Effector memory CD8-positive, alpha-beta T cell (primary cell): ENCODE measurements at places on chromosomes 2 and 18.

GRCh38 chr2:129849559-129850160 lies 129.8 kb upstream of the RAB6C start:
- DNase-seq = no peak

DNA sequence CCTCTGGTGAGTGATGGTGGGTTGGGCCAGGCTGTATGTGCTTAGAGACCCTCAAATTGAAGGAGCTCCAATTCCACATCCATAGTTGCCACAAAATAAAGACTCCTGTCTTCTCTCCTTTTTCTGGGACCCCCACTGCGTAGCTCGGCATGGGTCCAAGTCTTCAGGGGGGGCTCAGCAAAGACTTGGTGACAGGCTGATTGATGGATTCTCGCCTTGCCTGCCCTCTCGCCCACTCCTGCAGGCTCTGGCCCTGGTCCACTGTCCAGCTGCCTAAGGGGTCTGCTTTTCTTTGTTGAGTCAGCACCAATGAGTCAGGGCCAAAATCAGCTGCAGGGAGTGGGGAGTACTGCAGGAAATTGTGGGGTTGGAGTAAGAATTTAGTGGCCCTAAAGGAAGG lies 21.5 kb downstream of the RPL37A start:
- DNase-seq = no peak

DNA sequence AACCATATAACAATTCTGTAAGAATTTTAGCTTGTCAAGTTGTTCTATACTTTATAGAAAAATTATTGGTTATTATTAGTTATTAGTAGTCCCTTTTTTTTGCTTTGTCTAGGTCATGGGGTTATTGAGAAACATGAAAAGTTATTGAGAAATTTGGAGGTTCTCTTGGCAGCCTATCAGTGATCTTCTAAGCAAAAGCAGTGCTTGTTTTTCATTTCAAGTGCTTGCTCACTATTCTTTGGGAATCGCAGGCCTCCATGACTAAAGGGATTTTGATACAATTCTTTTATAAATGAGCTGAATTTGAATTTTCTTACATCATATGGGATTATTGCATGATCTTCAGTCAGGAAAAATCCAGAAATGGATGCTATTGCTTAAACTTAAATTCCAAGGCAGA lies 25.8 kb downstream of the PLEKHA3 start:
- no peak for DNase-seq

DNA sequence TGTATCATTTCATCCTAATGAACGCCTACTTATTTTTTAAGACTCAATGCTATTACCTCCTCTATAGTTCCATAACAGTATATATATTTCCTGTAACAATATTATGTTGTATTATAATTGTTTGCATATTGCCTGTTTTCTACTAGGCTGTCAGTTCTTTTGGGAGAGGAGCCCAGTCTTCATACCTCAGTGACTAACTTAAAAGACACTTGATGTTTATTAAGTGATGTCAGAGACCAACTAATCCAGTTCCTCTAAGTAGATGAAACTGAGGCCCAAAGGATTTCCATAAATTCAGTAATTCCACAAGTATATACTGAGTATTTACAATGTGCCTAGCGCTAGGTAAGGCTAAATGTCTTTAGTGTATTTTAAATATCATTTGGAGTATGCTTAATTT lies 48.9 kb upstream of the AAK1 start:
- no peak for DNase-seq

DNA sequence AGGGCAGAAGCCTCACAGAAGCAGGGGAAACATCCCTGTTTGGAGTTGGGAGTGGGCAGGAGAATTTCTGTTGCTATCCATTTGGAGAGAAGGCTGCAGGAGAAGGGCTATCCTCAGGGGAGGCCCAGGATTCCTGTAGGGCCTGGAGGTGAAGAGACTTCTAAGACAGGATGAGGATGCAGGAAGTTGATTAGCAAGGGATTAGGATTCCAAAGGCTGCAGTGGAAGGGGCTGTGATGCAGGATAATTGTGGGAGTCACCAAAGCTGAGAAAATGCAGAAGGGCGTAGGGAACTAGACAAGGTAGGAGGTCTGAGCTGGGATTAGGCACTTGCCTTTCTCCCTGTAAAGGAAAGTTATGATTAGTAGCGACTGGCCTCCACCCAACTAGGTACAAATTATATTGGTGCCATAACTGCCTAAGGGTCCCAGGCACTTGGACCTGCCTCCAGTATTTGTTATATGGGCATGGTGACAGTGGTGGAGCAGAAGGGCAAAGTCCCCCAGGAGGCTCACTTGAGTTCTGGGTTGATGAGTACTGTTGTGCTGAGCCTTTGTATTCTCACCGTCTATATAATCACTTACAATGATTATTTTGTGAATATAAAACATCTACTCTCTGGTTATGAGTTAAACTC lies 96.4 kb upstream of the MSTN start:
- no peak for DNase-seq

DNA sequence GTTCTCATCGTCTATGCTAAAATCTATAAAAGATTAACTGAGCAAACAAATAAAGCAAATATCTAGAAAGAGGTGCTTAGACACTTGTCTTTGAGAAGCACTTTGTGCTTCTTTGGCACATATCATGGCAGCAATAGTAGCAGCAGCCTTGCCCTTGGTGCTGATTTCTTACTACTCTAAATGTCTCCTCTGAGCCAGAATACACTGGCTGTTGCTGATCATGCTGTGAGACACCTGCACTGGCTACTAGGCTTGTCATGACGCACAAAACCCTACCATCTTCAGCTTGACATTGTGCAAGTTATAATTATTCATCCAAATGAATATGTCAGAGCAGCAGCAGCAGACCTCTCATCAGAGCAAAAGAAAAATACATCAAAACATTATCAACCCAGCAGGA lies 46.7 kb downstream of the FANCL start:
- no peak for DNase-seq

- no peak for DNase-seq
Measured at GRCh38 chr18:9619990-9620389, 5.6 kb upstream of the PPP4R1 start.

DNA sequence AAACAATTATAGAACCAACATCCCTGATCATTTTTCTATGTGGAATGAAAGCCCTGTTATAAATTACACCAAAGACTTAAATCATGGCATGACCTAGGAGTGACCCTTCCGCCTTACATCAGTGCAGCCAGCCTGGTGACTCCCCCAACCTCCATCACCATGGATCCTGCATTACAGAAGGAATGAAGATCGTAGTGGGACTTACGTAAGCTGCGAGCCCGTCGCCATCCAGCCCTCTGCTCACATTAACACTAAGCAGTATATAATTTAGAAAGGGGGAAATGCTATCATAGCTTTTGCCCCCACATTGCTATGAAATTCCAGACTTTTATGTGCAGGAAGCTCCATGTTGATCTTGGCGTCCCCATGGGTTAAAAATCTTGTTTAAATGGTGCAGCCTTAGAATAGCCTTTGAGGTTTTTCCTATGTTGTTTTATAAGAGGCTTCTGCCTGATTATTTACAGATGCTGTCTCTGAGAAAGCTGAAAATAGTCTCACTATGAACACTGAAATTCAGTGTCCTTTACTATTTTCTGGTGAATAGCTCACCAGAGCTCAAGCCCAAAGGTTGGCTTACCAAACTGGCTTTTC lies 76.3 kb downstream of the COLEC12 start:
- DNase-seq = no peak

DNA sequence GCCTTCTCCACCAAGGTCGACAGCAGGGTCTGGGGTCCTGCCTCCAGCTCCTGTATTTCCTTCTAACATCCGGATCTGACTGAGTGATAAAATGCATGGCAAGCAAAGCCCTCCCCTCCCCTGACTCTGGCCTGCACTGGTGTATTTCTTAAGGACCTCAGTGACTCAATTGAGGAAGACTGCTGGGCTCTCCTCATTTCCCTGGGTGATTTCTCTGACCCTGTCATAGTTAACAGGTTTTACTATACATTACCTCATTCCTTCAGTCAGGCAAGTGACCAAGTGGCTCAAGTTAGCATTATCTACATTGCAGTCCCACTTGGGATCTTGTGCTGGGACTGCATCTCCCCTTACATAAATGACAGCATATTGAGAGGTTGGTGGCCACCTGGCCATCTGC lies 38.8 kb upstream of the CCBE1 start:
- no peak for DNase-seq

- DNase-seq = no peak
Measured at GRCh38 chr18:35513181-35513936, 15.6 kb upstream of the INO80C start.

DNA sequence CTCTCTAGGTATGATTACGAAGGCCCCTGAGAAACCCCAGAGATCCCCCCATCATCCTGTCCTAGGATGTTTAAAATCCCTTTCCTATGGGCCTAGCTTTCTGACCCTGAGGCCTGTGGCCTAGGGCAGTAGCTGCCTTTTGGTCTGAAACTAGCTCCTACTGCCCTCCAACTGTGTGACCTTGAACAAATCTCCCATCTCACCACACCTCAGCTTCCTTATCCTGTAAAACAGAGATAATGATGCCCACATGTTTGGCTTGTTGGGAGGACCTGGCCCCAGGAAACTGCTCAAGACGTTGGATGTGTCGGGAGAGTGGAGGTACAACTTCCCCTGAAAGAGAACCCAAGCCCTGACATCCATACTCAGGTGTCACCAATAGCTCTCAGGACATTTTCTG lies 213.2 kb downstream of the SMAD2 start:
- DNase-seq = no peak

- no peak for DNase-seq
Measured at GRCh38 chr2:46498681-46499080, 19.3 kb downstream of the TMEM247 start.

GRCh38 chr2:232216028-232216427 lies 162.5 kb upstream of the ALPP start:
- DNase-seq = no peak

DNA sequence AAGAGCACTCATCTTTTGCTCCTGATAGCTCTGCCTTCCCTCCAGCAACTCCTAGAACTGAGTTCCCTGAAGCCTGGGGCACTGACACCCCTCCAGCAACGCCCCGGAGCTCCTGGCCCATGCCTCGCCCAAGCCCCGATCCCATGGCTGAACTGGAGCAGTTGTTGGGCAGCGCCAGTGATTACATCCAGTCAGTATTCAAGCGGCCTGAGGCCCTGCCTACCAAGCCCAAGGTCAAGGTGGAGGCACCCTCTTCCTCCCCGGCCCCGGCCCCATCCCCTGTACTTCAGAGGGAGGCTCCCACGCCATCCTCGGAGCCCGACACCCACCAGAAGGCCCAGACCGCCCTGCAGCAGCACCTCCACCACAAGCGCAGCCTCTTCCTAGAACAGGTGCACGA lies 62.4 kb downstream of the TET3 start:
- DNase-seq = no peak

DNA sequence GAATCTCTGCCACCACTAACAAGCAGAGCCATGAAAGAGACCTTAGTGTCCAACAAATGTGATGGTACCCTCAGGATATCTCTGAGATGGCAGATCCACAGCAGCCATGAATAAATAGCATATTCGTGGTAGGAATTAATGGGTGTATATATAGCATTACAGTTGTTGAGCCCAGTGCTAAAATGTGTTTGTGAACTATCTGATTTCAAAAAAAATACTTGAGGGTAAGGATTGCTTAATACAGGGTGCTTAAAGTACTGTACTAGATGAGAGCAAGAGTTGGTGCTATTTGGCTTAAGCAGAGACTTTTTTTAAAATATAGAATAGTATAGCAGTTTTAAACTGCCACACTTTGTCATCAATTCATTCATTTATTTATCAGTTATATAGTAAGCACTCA lies 101.5 kb upstream of the GALNT5 start:
- DNase-seq = no peak

DNA sequence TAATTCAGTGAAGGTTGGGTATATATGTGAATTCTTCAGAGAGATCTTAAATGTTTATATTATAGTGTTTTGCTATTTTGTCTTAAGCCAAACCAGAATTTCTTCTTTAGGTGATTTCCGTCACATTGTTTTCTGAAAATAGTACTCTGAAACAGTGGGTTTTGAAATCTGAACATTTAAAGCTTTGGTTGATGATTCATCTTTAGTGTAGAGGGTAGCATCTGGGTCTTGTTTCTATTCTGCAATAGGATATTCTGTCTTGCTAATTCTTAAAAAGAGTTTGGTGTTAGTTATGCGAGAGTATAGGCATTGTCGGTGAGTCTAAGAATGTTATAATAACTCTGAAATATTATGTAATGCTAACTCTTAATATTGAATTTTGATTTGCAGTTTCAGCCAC lies 69.6 kb upstream of the FAM237A start:
- DNase-seq = no peak

GRCh38 chr18:48459016-48459415 lies 49.8 kb upstream of the ZBTB7C start:
- DNase-seq = no peak

GRCh38 chr2:190646780-190647522 lies 1.9 kb upstream of the NAB1 start:
- DNase-seq = no peak
